NCI-H774 (cell line): ENCODE measurements at places on chromosomes 2 and 18.

DNA sequence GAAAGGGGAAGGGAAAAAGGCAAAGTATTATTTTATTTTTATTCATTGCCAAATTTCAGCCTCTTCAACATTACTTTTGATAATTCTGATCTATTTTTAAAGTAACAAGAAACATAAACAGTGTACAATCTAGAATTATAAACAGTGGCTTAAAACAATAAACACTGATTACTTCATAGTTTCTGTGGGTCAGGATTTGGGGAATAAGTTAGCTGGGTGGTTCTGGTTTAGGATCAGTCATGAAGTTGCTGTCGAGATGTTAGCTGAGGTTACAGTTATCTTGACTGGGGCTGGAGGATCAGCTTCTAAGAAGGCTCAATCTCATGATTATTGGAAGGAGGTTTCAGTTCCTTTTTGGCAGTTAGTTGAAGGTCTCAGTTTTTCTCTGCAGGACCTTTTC is 109.2 kb downstream of the SCN2A start:
- DNase-seq = no peak

DNA sequence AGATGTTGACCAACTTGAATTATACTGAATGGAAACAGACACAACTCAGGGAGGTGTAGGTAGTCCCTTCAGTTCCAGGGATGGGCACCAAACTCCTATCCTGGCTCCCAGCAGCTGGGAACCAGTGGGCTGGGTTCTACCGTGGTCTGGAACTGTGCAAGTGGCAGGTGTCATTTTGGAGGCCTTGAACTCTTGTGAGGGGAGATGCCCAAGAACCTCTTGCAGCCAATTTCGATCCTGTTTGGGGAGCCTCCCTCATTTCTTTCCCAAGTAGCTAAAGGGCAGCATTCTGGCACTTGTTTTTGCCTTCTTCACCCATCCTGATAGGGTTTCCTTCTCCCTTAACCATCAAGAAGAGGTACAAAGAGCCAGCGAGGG is 200.2 kb downstream of the ANKRD30B start:
- DNase-seq = no peak

DNA sequence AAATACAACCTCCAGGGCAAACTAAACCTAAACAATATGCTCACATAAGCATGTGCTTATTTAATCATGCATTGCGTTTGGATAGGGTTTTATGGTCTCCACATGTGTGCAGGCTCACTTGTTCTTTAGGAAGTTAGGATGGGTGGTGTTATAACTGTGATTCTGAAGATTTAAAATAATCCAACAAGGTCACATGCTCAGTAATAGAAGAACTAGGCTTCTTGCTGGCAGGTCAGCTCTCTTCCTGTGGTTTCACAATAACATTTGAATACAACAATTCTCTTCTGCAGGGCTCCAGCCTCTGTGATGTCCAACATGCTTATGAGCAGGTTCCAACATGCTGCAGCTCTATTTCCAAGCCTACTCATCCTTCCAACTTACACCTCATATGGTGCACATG is 84.0 kb downstream of the MYL12B start:
- DNase-seq = no peak

DNA sequence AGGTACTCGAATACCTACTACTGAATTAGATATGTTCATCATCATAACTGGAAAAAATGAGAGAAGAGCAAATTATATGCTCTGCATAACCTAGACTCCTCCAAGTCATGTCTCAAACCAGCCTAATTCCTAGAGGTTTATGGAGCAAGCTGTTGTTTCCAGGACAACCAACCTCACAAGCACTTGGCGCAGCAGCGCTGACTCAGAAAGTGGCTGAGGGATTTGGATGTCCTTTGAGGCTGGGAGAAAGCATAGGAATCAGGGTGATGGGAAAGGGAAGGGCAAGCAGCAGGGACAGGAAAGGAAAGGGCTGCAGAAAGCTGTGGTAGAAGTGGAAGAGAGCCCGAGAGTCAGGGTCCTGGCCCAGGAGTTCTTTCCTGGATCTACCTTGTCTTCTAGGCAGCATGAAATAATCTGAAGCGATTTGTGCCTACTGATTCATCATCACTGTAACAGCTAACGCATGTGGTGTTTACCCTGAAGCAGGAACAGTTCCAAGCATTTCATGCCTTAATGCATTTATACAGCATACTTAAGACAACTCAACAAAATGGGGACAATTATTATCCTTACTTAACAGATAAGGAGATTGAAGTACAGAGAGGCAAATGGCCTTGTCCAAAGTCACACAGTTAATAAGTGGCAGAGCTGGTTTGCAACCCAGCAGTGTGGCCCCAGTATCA is 3.7 kb downstream of the PLEK start:
- DNase-seq = no peak

DNA sequence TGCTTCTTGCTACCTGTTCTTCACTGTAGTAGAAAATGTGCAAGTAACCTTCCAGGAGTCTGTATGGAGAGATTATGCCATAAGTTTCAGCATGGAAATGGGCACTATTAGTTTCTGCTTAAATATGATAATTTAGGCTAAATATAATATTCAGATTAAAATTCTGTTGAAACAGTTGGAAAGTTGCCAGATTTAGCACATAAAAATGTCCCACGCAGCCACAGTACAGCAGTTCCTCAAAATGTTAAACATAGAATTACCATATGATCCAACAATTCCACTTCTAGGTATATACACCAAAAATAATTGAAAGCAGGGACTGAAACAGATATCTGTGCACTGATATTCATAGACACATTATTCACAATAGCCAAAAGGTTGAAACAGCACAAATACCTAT is 121.2 kb downstream of the NRP2 start:
- DNase-seq = no peak

- peak; percentile 12 for DNase-seq
Measured at GRCh38 chr2:26469092-26469710, 8.7 kb downstream of the OTOF start.

DNA sequence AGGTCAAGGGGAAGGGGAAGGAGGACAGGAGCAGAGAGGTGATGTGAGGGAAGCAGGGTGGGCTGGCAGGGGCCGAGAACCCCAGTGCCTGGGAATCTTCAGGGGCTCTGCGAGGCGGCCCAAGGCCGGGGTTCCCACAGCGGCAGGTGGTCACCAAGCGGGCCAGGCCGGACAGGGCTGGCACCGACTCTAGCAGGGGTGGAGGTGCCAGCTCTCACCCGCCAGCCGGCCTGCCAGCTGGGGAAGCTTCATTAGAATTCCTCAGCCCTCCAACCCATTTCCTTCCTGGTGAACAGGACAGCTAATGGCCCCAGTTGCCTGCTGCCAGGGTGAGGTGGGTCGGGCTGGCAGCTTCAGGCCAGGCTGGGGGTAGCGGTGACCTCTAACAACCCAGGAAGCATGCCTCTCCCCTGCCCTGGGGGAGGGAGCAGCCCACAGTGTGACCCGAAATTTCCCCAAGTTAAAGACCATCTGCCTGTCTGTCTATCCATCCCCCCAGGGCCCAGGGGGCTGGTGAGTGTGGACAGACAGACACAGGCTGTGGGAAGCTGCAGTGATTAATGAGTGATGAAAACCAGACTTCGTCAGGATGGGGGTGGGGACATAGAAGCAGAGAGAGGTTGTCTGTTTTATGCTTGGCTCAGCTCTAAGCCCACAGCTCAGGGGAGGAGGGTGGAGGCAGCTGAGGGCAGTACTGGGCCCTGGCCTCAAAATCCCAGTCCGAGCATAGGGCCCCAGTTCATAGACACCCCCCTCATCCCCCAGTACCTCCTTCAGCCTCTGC is 144.1 kb downstream of the ZFP36L2 start:
- DNase-seq = no peak

DNA sequence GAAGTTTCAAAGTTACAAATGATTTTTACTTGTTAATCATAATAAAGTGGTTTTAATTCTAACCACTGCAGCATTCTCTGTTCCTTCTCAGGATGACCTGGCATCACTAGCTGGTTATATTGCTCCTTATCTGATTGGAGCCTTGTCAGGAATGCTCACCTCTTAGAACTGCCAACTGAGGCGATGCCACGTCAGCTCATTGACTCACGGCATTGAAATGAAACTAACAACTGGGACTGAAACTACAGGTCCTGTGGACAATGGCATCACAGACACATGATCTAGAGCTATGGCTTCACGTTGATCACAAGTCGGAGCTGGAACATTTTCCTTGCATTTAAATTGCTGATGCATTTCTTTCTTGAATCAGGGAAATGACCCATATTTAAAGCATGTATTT is 54.9 kb upstream of the MAP2 start:
- DNase-seq = peak; percentile 61

- no peak for DNase-seq
Measured at GRCh38 chr18:35868915-35869314, 103.6 kb upstream of the RMP24 start.

DNA sequence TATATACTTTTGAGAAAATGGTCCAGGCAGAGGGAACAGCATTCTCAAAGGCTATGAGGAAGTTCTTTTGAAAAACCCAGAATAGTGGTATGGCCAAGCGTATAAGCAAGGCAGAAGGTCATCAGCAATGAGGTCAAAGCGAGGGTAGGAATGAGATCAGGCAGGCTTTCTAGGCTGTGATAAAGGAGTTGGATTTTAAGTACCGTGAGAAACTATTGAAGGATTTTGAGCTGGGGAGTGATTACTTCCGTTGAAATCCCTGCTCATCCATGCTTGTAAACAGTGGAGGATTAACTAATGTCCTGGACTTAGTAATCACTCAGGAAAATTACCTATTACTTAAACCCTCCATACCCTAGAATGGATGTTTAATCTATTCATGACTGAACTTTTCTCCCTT is 50.2 kb downstream of the EMILIN2 start:
- no peak for DNase-seq

- DNase-seq = no peak
Measured at GRCh38 chr2:29278966-29279365, 163.8 kb downstream of the CLIP4 start.

DNA sequence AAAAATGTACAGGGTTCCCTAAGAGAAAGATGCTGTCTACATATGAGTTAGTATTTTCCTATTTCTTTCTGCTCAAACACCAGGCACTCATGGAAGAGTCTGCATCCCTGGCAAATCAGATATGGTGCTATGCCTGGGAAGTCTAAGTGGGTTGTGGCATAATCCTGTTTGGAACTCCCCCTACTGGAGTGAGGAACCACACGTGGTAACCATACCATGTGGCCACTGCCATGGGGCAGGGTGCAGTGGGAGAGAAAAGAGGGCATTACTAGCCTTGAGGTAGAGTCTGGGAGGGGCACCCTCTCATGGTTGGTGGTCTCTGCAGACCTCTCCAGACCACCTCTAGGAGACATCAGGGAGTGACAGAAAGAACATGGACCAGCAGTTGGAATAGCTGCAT is 257.9 kb upstream of the ATP5MC3 start:
- no peak for DNase-seq

- no peak for DNase-seq
Measured at GRCh38 chr2:200814917-200815316, 3.2 kb downstream of the BZW1 start.

GRCh38 chr2:122277956-122278355 is 522.5 kb downstream of the TSN start:
- DNase-seq = no peak

DNA sequence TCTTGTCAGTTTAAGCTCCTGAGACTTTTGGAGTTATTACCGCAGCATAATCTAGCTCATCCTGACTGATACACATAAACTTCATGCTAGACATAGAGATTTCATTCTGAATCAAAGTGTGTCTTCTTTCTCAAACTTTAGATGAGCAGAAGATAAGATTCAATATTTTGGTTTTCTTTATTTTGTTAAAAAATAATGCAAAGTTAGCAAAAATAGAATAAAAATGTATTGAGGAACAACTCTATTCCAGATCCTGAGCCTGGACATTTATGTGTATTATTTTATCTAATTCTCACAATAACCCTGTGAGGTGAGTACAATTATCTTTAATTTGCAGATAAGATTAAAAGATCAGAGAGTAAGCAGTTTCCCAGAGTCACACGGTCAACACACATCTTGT is 38.4 kb downstream of the KLHL14 start:
- no peak for DNase-seq

GRCh38 chr2:104405623-104406022 is 448.3 kb upstream of the POU3F3 start:
- DNase-seq = no peak

- DNase-seq = no peak
Measured at GRCh38 chr2:43174368-43174916, 52.0 kb downstream of the ZFP36L2 start.

DNA sequence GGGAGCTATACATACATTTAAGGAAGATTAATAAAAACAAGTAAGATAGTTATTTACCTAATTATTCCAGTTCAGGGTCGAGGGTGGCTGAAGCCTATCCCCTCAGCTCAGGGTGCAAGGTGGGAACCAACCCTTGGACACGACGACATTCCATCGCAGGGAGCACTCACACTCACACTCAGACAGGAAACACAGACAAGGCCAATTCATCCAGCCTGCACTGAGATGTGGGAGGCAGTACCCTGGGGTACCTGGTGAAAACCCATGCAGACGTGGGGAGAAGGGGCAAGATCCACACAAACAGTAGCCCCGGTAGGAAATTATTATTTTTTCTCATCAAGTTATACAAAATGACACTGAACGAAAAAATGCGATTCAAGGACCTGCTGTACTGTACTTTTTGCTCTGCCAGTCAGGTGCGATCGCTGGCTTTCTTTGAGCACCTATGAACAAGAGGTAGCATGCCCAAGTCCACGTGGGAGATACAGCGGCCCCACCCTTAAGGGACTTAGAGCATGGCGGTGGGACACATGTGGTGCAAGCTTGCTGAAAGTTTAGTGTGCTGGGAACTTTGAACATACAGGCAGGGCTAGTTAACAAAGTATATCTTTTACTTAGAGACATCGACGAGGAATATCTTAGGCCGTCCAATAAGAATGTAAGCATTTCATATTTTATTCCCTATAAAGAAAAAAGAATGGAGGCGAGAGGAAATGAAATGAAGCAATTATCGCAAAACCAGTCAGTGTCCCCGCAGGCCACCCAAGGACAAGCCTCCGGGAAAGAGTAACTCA is 624 bp downstream of the METTL8 start:
- peak; percentile 11 for DNase-seq
